ENCODE measurements at places on chromosomes 6 and 20.

GRCh38 chr20:25574411-25574810 lies 10.9 kb downstream of the NINL start:
- DNase-seq, result peak; percentile 28

DNA sequence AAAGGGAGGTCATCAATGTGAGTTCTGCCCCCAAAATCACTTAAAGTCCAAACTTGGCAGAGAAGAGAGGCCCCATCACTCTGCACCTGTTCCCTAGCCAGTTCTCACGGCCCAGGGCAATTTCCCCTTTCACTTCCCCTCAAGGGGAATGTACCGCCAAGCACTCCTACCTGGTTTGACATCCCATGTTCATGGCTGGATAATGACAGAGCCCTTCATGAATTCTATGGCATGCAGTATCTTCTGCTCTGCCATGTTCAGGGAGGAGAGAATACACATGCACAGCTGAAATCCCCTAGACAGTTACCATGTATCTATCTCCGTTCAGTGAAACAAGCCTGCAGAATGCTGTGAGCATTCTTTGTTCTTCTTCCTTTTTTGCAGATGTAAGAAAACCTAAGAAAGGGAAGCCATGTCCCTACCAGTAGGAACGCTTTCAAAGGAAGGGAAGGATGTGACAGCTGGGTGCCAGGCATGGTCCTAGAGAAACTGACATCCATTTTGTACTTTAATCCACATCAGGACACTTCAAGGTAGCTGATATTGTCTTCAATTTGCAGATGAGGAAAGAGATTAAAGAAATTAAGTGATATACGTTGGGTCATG lies 79.8 kb upstream of the ARID1B start:
- DNase-seq, result no peak

- DNase-seq, result no peak
Measured at GRCh38 chr6:92132457-92132856, 1286.9 kb downstream of the EPHA7 start.

- no peak for DNase-seq
Measured at GRCh38 chr20:51422514-51423289, 119.8 kb downstream of the NFATC2 start.

DNA sequence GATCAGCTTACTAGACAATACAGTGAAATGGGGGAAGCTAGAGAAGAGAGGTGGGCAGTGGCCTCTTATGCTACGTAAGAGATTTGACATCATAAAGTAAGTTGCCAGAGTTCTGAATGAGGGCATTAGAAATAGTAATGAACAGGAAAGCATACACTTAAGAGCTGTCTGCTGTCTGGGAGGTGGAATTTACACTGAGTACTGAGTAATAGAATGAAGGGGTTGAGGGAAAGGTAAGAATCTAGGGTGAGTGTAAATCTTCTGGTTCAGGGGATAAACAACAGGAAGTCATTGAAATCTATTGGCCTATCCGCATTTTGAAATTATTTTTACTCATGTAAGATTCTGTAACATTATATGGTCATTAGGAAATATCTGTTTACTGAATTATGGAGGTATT lies 35.8 kb downstream of the HLA-DMB start:
- DNase-seq, result no peak

- DNase-seq, result peak; percentile 52
Measured at GRCh38 chr6:27280064-27280539, 32.0 kb downstream of the POM121L2 start.

- no peak for DNase-seq
Measured at GRCh38 chr20:44970243-44970757, 4.0 kb downstream of the STK4 start.

DNA sequence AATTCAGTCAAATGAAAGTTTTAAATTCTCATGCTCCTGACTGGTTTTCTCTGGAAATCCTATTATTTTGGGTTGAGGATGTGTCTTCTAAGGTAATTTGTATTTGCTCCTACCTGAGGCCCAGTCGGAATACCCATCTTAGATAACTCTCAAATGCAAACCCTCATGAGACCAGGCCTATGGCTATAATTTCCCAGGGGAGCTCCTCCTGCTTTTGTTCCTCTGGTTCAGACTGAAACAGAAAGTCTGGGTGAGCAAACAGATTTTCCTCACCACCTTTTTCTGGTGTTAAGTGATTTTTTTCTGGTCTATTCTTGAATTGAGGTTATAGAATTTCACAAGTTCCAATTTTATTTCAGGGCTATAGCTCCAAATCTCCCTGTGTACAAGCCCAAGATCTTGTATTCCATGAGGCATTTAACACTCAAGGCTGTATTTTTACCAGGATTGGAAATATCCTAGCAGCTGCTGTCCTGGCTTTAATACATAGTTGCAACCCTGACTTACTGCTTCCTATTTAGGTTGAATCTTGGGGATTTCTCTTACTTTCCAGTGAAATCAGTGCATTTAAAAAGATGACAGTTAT lies 169.1 kb upstream of the PTCHD4 start:
- no peak for DNase-seq

DNA sequence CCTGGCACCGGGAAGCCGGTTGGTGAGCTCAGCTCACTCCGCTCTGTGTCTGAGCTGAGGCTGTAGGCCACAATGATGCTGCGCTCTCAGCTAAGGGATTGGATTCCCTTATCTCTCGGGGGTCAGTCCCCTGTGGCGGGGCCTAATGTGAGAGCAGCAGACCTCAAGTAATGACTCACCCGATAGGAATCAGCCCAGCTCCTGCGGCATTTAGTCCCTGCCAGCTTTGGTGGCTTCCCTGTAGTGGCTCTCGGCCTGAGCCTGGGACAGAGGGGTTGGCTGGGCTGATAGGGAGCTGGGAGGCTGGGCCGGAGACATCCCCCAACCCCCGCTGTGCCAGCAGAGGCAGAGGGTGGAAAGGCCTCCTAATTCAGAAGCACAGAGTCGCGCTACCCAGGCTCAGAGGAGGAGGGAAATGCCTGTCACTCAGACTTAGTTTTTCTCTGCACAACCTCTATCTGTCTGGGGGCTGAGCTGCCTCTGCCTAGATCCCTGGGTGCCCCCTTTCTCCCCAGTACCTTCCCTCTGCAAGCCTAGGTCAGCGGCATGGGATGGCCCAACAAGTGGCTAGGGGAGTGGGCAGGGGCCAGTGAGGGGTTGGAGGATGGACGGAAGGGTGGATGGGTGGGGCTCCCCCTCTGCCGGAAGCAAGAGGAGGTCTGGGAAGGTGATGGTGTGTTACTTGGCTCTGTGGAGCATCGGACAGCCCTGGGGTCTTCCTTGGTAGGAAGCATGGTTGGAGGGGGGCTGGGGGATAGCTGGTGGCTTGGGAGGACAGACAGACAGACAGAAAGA lies 92.2 kb downstream of the CDH22 start:
- DNase-seq, result no peak

GRCh38 chr6:23091795-23092194 lies 522.4 kb downstream of the HDGFL1 start:
- no peak for DNase-seq

DNA sequence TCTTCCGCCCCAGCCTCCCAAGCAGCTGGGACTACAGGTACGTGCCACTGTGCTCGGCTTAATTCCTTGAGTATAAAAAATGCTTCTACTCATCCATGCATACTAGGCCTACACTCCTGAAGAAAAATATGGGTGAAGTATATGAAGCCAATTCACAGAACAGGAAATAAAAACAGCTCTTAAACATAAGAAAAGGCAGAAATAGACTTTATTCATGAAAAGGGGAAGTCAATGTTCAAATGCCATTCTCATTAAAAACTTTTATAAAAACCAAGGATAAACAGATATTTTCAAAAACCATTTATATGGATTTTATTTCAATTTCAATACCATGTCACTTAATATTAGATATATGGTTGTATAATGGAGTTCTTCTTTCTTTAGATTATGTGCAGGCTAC lies 18.3 kb downstream of the SERPINB9 start:
- DNase-seq, result peak; percentile 25
